CD8-positive, alpha-beta memory T cell (primary cell): ENCODE measurements at places on chromosomes 1 and 21. TPM values are rescaled to one million over a fixed set of nuclear protein-coding genes. Genes with fewer than 3 reads are reported as not detected.

The CYB561D1 gene
- 10.6 TPM for total RNA-seq

The APCS gene
- total RNA-seq: not detected

The RBM15 gene
- total RNA-seq: 53.9 TPM

The RAB3B gene
- total RNA-seq: 0.13 TPM

The ADGRL4 gene
- total RNA-seq: not detected

The GPR3 gene
- total RNA-seq: 3.3 TPM

The AMPD1 gene
- not detected for total RNA-seq

The CCDC190 gene
- not detected for total RNA-seq

The PLD5 gene
- total RNA-seq: not detected

The FAM72B gene
- 12.3 TPM for total RNA-seq

The PPM1J gene
- total RNA-seq: 0.33 TPM

The EPHB2 gene
- 0.33 TPM for total RNA-seq

The CHIT1 gene
- total RNA-seq: 0.07 TPM

The NHLH1 gene
- total RNA-seq: 0.48 TPM

The MAP3K6 gene
- 6.9 TPM for total RNA-seq

The FNBP1L gene
- total RNA-seq: 1.1 TPM

The OR2L3 gene
- not detected for total RNA-seq

The KIF2C gene
- total RNA-seq: 41.4 TPM
